ENCODE measurements at places on chromosomes 4 and X. TPM values are rescaled to one million over a fixed set of nuclear protein-coding genes. Genes with fewer than 3 reads are reported as not detected.

The CT45A1 gene
- not detected for total RNA-seq

The DSPP gene
- not detected for total RNA-seq

The CT55 gene
- not detected for total RNA-seq

The OPRPN gene
- total RNA-seq, result not detected

The SPANXC gene
- total RNA-seq, result not detected

The LRP2BP gene
- total RNA-seq, result 0.14 TPM

The RPA4 gene
- total RNA-seq, result not detected

The PRR32 gene
- total RNA-seq, result not detected

The TRIM60 gene
- total RNA-seq, result not detected

The CXCL8 gene
- 24.9 TPM for total RNA-seq

The SNCA gene
- 2.4 TPM for total RNA-seq

The HCFC1 gene
- total RNA-seq, result 59.7 TPM

The GPR50 gene
- total RNA-seq, result not detected

Measured in epithelial cell of proximal tubule (primary cell).